ENCODE measurements at places on chromosomes 5 and 9.

DNA sequence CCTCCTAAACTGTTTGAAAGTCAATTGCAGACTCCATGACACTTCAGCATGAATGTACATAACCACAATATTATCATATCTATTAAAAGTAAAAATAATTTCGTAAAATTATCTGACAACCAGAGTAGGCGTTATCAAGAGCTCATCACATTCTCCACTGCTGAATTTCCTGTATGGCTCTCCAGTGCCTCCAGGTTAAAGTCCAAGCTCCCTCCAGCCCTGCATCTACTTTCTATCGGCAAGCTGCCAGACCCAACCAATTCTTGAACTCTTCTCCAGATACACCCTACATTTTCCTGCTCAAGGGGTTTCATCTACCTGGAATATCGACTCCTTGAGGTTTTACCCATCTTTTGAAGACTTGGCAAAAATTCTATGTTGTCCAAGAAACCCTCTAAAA lies 74.5 kb upstream of the TBC1D2 start:
- DNase-seq, result no peak

DNA sequence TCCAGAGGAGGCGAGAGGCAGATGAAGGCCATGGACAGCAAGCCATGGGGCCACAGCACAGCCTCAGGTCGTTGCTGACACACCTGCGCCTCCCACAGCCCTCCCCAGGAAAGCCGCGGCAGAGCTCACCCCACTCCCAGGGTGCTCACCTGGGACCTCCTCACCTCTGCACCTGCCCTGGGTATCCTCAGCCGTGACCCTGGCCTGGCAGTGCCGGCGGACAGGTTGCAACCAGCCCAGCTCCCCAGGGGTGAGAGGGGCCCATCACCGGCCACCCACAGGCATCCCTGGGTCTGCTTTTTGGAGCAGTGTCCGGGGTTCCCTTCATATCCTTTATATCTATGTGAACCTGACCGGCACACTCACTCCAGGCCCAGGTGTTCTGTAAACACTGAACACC lies 30.4 kb upstream of the FCN1 start:
- no peak for DNase-seq

- DNase-seq, result no peak
Measured at GRCh38 chr5:73786043-73786831, 160.2 kb downstream of the ARHGEF28 start.

- DNase-seq, result no peak
Measured at GRCh38 chr9:93636667-93637066, 60.3 kb downstream of the PHF2 start.

- no peak for DNase-seq
Measured at GRCh38 chr9:118533101-118533500, 828.9 kb downstream of the TLR4 start.

GRCh38 chr5:34001241-34001841 lies 6.5 kb downstream of the AMACR start:
- DNase-seq, result no peak

GRCh38 chr5:109049565-109049964 lies 301.9 kb downstream of the FER start:
- DNase-seq, result no peak

GRCh38 chr5:52996979-52997378 lies 7.8 kb downstream of the ITGA2 start:
- DNase-seq, result no peak

DNA sequence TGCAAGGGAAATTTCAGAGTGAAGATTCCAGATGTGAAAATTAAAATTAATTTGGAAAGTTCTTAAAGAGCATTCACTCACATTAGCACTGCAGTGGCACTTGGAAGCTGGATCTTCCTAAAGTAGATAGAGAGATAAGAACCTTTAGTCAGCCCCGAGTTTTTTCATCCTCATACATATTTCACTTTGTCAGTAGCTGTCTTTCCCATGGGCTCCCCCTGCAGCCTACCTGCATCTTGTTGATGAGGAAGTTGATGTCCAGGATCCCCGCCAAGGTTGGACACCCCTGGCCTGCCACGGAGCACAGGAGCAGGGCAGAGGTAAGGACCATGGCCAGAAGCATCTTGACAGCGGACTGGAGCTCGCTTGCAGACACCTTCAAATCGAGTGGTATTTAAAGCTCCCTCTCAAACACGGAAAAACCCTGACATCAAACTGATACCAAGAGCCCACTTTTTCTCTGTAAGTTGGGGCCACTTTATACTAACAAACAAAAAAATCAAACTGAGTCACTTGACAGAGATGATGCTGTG lies at the start of gene IL9:
TSS of gene IL9 (minus strand) at position 368 of the 533 bp plus-strand sequence. CDS start at position 343, 25 bp downstream.
- no peak for DNase-seq

- no peak for DNase-seq
Measured at GRCh38 chr5:170791325-170791954, 7.9 kb downstream of the GABRP start.

- no peak for DNase-seq
Measured at GRCh38 chr5:127809533-127809932, 106.3 kb downstream of the CCDC192 start.

DNA sequence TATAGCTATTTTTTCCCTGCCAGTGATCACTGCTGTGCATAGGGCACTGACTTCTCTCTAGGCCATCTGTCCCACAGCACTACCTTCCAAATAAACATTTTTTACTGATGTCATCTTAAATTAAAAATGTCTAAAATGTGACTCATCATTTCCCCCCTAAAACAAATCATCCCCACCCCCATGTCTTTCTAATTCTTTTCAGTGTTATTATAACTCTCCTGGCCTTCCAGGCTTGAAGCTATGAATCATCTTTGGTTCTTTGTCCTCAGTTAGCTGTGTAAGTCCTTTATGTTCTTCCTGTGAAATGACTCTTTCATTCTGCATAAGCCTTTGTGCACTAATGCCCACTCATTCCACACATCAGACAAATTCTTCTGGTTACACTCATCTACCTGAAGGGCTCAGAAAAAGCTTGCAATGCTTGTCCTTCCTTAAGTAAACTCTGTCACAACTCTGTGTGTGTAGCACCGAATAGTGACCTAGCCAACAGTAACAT lies 78.1 kb downstream of the CFAP95 start:
- DNase-seq, result no peak

- DNase-seq, result no peak
Measured at GRCh38 chr5:149154650-149155049, 13.4 kb downstream of the ABLIM3 start.

DNA sequence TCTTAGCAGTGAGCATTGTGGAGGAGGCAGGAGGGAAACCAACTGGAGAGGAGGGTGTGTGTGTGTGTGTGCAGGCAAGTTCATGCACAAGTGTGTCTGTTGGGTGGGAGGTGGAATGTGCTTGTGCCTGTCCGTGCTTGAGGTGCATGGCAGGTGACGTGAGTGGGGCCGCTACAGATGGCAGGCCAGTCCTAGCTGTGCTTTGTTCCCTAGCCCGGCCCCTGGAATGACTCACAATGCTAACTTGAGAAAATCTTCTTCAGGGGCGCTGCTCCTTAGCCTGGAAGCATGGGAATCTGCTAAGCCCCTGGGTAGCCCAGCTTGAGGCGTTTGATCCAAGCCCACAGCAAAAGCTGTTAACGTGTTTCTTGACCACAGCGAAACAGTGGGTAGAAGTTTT lies 25.0 kb upstream of the DMRT2 start:
- no peak for DNase-seq

DNA sequence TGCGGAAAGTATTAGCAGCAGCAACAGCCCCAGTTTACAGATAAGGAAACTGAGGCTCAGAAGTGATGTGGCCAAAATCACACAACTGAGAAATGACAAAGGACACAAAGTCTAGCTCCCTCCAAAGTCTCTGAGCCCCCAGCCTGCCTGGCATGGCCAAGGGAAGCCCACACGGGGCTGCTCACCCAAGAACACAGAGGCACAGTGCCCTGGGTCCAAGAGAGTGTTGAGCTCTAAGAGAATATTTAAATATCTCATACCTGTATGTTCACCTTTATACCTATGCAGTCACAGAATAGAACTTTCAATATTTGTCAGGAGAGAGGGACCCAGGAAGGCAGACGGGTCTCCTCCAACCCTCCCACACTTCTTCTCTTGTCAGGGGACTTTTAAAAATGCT lies 16.6 kb downstream of the VAV2 start:
- DNase-seq, result no peak

GRCh38 chr9:135547756-135548736 lies 2.1 kb downstream of the OBP2A start:
- DNase-seq, result no peak

DNA sequence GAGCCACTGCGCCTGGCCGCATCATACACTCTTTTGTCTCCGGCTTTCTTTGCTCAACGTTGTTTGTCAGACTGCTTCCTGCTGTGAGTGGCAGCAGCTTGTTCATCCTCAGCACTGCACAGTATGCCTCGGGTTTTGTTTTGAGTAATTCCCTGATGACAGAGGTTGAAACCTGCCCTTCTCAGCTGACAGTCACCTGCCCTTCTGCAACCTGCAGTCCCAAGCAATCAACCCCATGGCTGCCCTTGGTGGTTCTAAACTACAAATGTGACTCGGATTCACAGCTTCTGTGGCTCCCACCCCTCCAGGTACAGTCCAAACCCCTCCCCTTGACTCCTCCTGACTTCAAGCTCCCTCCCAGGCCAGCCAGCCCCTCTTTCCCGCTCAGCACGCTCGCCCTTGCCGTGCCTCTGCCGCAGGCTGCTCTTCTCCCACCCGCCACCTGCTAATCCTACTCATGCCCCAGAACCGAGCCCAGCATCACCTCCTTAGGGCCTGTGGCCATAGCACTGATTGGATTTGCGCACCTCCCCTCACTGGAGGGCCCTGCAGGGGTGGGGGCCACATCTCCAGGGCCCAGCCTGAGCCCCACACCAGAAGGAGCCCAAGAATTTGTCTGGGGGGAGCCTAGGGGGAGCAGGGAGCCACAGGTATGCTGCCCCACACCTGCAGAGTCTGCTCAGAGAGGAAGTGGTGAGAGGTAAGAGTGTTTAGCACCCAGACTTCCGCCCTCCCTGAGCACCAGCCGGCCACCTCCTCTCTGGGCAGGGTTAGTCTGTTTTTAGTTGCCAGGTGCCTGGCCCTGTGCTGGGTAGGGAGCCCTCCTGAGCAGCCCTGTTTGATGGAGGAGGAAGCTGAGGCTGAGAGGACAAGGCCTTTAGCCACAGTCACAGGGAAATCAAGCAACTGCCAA lies 10.1 kb downstream of the EEIG1 start:
- DNase-seq, result no peak

- no peak for DNase-seq
Measured at GRCh38 chr9:136010176-136010575, 49.0 kb upstream of the UBAC1 start.
